ENCODE measurements at places on chromosomes 3 and 15.

GRCh38 chr3:121483290-121483689 is 62.5 kb downstream of the POLQ start:
- DNase-seq: no peak

GRCh38 chr3:58025837-58026569 is 17.8 kb downstream of the FLNB start:
- no peak for DNase-seq

DNA sequence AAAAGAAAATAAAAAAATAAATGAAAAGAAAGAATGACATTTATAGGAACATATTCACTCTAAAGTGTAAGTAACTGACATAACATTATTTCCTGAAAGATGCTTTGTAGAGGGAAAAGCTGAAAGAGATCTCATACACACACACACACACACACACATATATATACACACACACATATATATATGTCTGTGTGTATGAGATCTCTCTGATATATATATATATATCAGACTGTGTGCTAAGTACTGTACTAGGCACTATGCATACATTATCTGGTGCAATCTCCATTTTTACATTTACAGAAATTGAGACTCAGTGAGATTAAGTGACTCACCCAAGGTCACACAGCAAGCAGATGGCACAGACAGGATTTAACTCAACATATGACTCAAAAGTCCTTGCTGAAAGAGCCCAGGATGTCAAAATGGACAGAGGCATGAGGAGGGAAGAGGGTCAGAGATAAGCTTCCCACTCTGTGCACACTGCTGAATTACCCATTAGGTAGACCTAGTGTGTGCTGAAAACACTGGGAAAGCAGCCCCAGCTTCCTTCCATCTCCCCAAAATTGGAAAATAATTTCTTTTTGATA is 15.0 kb downstream of the BHLHE40 start:
- no peak for DNase-seq

DNA sequence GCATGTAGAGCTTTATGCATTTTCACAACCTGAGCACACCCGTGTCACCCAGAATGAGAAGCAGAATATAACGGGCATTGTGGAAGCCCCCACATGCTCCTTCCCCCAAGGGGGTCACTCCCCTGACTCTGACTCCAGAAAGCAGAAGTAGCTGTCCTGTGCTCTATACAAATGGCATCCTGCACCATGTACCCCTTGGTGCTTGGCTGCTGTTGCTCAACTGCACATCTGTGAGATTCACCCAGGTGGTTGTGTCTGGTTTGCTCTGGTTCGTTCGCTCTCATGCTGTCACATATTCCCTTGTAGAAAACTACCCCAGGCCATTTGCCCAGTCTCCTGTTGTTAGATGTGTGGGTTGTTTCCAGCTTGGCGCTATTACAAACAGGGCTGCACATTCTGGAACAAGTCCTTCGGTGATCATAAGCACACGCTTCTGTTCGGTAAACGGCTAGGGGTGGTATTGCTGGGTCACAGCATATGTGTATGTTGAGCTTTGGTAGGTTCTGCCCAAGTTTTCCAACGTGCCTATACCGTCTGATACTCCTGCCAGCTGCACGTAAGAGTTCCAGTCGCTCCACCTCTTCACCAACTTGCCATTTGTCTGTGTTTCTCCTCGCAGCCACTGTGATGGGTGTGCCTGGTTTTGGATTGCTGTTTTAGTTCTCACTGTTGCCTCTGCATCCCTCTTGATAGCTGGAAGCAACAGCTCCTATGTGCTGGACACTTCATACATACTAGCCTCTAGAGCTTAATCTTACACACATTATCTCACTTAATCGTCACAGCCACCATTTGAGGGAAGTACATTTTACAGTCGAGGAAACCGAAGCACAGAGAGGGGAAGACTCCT is 65.4 kb upstream of the SLC6A6 start:
- DNase-seq: no peak

GRCh38 chr15:33154351-33155166 is 40.0 kb downstream of the FMN1 start:
- no peak for DNase-seq

DNA sequence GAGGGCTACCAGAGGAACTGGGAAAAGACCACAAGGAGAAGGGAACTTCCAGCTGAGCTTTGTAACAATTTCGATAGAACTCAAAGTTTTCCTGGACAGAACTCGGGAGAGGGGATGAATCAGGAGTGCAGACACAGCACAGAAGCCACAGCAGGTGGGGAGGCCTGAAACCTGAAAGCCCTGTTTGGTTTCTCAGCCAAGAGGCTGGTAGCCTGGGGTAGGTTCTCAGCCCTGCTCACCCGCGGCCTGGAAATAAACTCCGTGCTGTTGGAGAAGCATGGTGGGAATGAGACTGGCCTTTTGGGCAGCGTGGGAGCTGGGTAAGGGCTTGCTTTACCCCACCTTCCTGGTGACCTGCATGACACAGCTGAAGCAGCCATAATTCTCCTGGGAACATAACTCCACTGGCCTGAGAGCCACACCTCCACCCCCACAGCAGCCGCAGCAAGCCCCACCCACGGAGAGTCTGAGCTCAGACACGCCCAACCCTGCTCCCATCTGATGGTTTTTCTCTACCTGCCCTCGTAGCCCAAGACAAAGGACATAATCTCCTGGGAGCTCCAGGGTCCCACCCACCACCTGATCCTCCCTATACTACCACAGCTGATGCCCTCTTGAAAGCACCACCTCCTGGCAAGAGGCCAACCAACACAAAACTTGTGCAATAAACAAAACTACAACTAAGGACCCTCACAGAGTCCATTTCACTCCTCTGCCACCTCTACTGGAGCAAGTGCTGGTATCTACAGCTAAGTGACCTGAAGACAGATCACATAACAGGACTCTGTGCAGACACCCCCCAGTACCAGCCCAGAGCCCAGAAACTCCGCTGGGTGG is 52.5 kb upstream of the CHRM5 start:
- DNase-seq: no peak

DNA sequence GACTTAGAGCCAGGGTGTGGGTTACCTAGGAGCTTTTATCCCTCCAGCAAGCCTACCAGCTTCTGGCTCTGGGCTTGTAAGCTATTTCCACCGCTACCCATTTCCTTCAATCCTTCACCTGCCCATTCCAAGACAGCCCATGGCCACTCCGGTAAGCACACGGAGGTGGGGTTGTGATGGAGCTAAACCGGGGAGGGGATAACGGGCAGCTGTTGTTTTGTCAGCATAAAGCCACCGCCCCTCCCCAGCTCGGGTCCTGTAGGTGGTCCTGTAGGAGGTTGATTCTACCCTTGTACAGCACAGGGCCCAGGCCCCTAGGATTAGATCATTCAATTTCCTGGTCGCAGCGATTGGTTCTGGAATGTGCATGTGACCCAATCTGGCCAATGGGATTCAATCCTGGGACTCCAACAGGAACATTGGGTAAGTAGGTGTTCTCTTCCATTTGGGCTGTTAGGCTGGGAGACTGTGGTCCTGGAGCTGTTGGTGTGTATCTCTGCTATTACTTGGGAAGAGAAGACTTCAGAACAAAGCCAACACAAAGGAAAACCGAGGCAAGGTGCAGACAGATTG is 150.6 kb downstream of the RAB11A start:
- DNase-seq: no peak

- no peak for DNase-seq
These were observed 47.8 kb upstream of the CTSH start for GRCh38 chr15:78992416-78993256.

DNA sequence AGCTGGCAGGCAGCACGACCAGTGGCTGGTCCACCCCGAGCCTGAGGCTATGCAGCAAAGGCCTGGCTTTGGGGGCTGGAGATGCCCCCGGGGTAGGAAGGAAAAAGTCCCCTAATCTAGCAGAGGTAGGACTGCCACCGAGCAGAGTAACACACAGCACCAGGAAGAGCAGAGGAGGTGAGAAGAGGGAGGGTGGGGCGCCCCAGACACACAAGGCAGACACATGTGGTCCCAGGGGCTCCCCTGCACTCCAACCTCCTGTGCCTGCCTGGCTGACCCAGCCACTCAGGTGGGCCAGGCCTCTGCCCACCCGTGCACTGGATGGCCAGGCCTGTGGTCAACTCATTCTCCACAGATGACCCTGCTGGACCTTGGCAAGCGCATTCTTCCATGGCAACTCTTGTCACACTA is 112.4 kb downstream of the ADCY5 start:
- DNase-seq: no peak

- no peak for DNase-seq
These were observed 20.6 kb downstream of the MEIS2 start for GRCh38 chr15:37079726-37080125.

DNA sequence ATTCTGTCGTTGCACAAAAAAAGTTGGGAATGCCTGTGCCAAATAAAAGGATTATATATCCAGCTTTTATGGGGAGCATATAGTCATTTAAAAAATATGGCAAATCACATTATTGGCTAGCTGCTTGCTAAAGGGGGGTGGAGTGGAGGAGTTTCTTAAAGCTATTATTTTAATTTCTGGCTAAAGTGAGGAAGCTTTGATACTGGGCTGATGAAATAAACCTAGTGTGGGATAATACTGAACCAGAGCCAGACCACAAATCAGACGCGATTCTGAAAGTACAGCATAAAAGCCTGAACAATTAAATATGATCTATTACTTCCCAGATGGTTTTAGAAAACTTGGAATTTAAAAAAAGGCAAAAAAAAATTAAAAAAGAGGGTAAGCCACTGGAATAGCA is 14.4 kb downstream of the POLR2M start:
- DNase-seq: no peak

DNA sequence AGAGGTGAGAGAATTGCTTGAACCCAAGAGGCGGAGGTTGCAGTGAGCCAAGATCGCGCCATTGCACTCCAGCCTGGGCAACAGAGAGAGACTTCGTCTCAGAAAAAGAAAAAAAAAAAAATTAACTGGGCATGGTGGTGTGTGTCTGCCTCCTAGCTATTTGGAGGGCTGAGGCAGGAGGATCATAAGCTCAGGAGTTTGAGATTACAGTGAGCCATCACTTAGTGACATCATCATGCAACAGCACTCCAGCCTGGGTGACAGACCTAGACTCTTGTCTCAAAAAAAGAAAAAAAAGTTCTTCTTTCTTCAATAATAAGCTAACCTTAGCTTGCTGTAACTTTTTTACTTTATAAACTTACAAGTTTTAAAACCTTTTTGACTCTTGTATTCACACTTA is 99.8 kb downstream of the SLMAP start:
- no peak for DNase-seq

- DNase-seq: no peak
These were observed 258.3 kb downstream of the IL5RA start for GRCh38 chr3:2851835-2852234.

- peak; percentile 61 for DNase-seq
These were observed 62.1 kb downstream of the CORO2B start for GRCh38 chr15:68640791-68641331.

DNA sequence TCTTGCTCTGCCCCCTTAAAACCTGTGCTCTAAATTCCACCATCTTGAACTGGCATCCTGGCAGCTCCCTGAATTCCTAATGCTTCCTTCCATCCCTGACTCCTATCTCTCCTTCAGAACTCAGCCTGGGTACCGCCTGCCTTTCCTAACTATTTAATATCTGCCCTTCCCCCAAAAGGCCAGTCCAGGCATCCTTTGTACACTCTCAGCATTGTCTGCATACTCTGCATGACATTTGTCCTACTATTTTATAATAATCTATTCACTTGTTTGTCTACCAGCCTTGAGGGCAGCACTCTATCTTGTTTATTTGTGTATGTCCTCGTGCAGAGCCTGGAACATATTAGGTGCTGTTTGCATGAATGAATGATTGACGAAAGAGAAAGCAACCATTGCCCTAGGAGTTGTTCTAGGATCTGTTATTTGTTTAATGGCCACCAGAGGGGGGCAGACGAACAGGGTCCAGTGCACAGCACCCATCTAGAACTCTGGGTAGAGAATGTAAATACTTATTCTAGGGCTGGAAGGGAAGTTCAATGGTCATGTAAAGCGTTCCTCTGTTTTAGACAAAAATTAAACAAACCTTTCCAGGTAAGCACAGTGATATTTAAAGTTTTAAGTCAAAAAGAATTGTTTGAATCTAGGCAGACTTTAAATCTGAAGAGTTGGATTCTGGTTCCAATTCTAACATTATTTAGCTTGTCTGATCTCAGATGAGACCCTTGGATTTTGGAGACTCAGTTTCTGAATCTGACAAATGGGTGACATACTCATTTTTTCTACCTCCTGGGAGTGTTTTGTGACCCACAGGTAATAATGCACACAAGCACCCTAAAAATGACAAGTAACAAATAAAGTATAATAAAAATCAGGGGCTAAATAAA is 125.8 kb upstream of the GALNT15 start:
- DNase-seq: no peak

- DNase-seq: no peak
These were observed 150.2 kb downstream of the GSK3B start for GRCh38 chr3:119944091-119944490.

GRCh38 chr3:112873632-112874031 is 27.0 kb upstream of the CD200R1L start:
- no peak for DNase-seq

GRCh38 chr15:69556344-69556743 is 103.7 kb downstream of the RPLP1 start:
- DNase-seq: no peak

DNA sequence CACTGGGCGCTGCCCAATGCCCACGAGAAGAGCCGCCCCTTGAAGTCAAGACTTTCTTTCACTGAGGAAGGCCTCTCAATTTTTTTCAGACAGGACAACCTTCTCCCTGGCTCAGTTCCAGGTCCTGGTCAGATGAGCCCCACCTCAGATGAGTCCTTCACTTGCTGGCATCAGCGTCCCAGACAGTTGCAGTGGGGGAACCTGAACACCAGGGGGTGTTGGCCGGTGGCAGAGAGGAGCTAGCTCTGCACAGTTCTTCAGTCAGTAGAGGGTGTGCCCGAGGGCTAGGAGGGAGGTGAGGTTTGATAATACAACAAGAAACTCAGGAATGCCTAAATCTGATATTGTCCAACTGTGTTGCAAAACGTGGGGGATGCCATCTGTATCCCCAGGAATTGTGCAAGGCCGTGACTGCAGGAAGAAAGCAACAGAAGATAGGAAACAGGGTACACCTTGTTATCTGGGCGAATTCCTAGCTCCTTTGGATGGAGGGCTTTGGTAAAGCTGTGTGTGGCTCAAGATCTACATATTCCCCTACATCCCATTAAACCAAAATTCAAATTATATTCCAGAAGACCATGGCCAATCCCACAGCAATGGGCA is 34.3 kb downstream of the CCR3 start:
- peak; percentile 72 for DNase-seq

GRCh38 chr15:94306700-94307650 is 75.6 kb downstream of the MCTP2 start:
- DNase-seq: no peak

GRCh38 chr3:177429079-177429478 is 231.8 kb upstream of the TBL1XR1 start:
- no peak for DNase-seq

DNA sequence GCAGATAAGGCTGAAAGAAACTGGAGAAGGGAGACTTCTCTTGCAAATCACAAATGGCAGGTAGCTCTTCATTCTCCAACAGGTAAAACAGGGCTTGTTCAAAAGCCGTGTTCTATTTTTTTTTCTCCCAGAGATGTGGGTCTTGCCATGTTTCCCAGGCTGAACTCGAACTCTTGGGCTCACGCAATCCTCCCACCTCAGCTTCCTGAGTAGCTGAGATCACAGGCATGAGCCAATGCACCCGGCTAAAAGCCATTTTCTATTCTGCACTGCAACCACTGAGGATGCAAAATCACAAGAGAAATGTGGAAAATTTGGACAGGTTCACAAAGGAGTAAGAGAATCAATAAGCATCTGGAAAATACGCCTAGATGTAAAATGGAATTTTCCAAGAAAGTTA is 19.5 kb downstream of the EIF4E3 start:
- no peak for DNase-seq

All from sciatic nerve (tissue), 2 donors.